ENCODE measurements at places on chromosomes 4 and X.

GRCh38 chrX:5163663-5164062 is 1065.0 kb downstream of the NLGN4X start:
- no peak for DNase-seq

GRCh38 chr4:71769434-71769833 is 14.4 kb downstream of the GC start:
- no peak for DNase-seq

DNA sequence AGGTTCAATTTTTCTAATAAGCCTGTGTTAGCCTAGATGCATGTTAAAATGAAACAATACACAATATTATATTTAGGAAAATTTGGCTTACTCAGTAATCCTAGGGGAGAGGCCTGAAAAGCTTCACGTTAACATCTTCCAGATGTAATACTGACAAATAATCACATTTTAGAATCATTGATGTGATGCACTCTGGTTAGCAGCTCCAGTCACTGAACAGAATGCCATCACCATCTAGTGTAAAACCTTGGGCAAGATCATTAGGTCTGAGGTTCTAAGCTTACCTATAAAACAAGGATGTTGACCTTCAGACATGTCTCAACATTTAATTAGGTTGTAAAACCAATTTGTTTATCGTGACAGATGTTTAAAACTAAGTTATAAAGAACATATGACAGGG is 1704.8 kb downstream of the STIM2 start:
- DNase-seq, result no peak

- peak; percentile 26 for DNase-seq
These were observed 30.7 kb upstream of the SMARCA5 start for GRCh38 chr4:143482840-143483239.

DNA sequence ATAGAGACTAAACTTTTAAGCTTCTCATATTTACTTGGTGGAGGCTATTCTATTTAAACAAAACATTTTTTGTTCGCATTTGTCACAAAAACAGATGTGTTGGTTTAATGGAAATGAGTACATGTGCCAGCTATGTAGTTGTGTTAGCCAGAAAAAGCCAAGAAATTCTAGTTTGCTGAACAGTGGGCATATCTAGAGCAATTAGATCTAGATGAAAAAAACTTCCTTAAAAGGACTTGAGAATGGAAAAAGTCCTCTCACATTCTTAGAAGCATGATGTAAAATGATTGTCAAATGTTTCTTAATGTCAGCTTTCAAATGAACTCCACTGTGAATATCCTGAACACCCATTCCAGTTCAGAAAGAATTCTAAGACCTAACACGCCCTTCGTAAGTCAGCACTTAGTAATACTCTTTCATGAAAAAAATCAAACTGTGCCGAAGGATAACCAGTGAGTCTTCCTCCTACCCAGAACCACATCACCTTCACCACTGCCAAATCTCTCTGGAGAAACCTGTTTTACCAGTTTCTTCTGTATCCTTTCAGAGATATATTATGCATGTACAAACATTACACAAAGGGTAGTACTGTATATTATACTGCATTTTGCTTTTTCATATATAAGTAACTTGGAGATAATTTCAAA is 28.2 kb downstream of the PHKA1 start:
- no peak for DNase-seq
